ENCODE measurements at places on chromosomes 4 and X.

GRCh38 chrX:109959356-109959871 is 43.5 kb upstream of the TMEM164 start:
- DNase-seq = no peak

DNA sequence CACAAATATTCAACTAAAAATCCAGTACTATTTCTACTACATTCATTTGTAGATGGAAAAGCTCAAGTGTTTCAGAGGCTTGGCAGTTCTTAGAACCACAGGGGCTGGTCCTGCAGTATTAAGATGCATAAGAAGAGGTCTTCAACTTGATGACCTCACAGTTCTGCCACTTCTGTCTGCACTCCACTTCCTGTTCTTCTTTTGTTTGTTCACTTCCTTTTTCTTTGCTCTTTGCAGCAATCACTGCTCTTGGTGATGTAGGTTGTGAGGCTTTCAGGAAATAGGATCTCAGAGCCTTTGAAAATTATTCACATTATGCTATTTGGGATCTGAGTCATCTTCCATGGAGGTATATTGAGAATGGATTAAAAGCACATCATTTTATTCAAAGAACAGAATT is 602.0 kb upstream of the CPEB2 start:
- no peak for DNase-seq

GRCh38 chr4:38082424-38083385 is 122.5 kb downstream of the PTTG2 start:
- DNase-seq = no peak

GRCh38 chrX:153778684-153779101 is 2.1 kb upstream of the SRPK3 start:
- no peak for DNase-seq

DNA sequence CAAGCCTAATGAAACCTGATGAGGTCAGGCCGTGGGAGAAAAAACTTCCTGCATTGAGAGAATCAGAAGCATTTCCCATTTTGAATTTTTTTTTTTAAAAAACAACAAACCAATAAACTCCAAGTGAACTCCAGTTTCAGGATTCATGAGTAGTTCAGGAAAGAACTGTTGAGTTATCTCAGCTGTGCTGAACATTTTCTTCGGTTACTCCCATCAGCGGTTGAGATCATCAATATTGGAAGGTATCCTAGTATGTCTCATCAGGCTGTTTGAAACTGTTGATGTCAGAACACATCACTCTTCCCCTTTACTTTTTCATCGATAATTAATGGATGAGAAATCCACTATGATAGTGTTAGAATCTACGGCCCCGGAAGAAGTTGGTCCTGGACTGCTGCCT is 82.4 kb upstream of the ADGRG2 start:
- DNase-seq = no peak

DNA sequence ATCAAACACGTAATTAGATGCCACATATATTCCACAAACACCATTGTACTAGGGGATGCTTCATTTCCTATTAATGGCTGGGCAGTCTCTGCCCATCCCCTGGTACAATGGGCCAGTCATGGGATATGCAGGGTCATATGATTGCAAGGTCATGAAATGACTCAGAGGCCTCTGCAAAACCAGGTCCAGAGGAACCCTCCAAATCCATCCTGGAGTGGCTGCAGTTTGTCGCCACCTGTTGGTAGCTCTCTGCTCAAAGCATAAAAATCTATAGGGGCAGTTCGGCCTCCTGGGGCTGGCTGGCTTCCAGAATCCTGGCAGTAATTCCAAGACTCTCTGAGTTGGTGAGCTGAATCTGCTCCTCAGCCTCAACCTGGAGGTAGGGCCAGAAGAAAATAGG is 22.9 kb upstream of the PUDP start:
- DNase-seq = no peak

DNA sequence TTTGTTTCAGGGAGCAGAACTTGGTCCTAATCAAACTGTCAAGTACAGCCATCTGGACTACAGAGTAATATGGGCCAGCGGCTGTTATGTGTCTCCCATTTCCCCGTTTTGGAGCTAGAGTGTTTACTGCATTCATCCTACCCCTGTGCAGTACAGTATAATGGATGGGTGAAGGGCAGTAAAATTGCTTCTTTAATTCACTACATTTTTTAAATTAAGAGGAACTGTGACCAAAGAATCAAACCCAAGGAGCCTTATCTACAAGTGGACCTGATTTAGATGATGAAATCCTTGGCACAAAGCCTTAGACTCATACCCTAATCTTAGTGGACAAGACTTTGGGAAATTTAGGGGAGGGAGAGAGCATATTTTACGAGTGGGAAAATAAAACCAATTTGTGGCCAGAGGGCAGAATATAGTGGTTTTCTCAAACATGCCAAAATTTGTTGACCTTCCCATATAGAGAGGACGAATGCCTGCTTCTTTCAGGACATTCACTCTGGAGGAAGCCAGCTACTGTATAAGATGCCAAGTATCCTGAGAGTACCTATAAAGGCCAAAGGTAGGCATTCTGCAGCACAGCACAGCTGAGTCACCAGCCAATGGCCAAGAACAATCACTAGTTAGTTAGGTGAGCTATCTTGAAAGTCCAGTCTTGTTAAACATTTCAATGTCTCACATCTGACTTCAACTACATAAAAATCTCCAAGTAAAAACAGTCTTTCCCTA is 253.8 kb upstream of the KCNIP4 start:
- DNase-seq = no peak

DNA sequence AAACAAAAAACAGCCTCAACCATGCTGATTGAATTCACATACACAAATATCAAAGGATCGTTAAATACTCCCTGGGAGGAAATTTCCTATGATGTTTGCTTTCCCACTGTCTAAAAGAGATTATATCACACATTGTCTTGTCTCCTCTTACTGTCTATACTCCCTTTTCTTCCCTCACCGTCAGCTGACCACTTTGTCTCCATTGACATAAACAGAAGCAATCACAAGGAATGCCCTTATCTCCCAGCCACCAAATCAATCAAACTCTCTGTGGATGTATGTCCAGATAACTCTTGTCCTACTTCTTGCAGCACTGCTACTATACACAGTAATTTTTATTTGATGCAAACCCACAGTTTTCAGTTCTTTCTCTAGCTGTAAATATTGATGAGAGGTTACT is 12.2 kb upstream of the NUDT9 start:
- DNase-seq = no peak

DNA sequence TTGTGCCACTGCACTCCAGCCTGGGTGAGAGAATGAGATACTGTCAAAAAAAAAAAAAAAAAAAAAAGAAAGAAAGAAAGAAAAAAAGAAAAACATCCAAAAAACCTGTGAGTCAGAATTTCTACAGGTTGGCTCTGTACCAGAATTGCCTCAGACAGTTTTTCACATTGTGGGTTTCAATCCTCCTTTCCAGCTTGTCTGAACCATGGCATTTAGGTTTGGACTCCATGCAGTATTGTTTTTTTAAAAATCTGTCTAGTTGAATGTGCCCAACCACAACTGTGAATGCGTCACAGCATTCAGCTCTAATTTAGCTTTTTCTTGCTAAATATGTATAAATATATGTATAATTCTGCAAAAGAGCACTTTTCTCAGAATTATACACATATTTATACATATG is 31.4 kb upstream of the ARSH start:
- DNase-seq = no peak

DNA sequence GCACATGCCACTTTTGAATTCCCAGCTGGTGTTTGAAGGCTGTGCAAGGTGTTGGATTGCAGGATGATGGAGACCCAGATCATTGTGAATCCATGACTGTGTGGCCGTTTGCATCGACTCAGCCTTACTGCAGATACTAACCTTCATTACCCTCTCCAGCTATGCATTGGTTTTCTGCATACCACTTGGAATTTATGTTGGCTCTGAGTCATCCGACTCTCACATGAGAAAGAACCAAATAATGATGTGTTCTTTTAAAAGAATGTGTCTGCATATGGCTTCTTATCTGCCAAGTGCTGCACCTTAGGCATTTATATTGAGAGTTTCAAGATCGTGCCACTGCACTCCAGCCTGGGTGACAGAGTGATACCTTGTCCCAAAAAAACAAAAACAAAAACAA is 106.7 kb upstream of the PRKX start:
- DNase-seq = no peak

- DNase-seq = no peak
Observed at GRCh38 chr4:167380964-167381363, 146.7 kb upstream of the SPOCK3 start.

GRCh38 chr4:13495753-13496152 is 11.6 kb upstream of the RAB28 start:
- DNase-seq = no peak

DNA sequence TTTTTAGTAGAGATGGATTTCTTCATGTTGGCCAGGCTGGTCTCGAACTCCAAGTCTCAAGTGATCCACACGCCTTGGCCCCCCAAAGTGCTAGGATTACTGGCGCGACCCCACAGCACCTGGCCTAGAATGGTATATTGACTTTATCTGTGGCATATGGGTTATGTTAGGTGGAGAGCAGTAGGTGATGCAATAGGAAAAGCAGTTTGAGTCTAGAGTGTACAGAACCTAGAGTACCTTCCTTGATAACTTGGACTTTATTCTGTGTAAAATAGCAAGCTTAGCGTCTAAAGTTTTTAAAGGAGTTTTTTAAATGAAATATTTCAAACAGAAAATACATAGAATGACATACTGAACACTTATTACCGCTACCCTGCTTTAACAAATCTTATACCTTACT is 312.0 kb upstream of the ZCCHC13 start:
- DNase-seq = no peak

DNA sequence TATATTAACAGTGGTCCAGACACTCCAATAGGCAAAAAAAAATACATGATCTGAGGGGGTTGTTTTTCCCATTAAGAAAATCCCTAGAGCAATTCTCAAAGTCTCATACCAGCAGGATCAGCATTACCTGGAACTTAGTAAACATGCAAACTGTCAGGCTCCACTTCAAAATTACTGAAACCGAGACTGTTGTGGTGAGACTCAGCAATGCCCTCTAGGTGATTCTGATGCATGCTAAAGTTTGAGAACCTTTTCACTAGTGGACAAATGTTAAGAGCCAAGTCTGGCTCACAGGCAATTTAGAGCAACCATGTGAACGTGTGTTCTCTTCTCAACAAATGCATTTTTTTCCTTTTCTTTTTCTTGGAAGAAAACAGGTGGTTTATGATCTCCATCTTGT is 30.2 kb downstream of the NEK1 start:
- DNase-seq = no peak

- DNase-seq = no peak
Observed at GRCh38 chrX:151042842-151043241, 59.7 kb downstream of the HMGB3 start.

DNA sequence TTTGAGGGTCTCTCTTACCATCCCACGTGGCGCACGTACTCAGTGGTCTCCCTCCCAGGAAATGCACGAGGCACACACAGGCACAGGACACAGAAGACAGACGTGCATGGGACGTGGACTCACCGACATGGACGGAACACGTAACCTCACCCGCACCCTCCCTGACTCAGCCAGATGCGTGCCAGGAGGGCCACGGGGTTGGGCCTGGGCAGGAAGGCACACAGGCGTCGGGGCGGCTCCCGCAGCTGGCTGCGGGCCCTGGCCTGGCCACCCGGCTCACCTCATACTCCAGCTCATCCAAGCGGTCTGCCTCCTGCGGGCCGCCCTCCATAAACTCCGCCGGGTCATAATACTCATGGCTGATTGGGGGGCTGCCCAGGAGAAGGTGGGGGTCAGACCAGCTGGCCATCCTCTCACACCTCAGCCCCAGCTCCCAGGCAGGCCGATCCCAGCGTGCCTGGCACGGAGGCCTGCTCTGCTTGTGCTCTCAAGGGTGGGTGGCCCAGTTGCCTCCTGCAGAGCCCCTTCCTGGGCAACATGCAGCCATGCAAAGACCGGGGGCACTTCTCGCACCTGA is 12.6 kb downstream of the SSR4 start:
- DNase-seq = no peak

DNA sequence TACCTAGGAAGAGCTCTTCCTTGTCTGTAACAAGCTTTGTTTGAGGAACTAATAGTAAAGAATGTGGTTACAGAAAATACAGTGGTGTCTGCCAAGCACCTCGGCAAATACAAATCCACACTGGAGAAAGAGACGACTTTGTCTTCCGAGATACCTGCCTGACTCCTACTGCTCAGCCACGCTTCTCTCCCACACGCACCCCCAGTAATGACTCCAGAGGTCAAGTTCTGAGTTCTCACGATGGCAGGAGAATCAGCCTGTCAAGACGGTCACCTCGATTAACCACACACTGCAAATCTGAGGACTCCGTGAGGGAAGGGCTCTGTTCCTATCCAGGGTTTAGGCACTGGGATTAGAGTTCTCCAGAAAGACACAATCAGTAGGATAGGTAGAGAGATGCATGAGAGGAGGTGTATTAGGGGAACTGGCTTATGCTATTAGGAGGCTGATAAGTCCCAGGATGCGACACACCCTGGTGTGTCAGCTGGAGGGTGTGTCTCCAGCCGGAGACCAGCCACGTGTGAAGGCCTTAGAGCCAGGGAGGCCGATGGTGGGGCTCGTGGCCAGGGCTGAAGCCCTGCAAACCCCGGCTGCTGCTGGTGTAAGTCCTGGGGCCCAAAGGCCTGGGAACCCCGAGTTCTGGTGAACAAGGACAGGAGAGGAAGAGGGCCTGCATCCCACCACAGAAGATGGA is 8.4 kb upstream of the TRIML2 start:
- DNase-seq = no peak

DNA sequence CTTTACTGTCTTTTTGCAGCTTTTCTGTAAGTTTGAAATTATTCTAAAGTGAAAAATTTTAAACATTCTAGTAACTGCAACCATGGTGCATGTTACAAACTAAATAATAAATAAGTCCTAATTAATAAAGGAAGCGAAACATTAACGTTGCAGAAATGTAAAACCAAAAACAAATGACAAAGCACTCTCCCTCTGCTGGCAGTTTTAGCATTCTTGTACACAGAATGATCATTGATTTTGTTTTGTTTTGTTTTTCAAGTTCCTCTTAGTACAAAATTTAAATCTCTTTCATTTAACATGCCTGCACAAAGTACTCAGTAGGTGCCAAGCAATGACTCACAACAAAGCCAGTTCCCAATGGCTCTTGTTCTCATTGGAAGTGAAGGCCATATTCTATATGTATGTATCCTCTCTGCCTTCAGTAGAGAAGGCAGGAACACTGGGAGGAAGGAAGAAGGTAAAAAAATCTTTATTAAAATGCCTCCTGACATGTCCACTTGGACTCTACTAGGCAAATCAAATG is 13.7 kb upstream of the TMSB4X start:
- DNase-seq = no peak

DNA sequence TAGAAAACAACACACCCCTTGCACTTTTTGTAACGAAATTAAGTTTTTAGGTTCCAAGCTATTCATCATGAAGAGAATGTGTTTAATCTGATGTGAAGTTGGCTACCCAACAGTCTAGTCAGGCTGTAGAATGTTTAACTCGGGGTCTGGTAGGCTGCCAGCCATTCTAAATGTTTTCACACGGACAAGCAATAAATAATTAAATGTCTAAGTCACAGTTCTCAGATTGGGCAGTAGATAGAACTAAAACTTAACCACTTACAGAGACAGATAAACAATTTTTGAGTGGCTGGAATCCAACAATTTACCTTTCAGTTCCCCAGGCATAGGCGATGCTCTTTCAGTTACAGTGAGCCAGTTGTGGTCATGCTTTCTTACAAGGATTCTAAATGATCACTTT is 66.5 kb downstream of the CHIC2 start:
- DNase-seq = no peak

- DNase-seq = no peak
Observed at GRCh38 chrX:5236096-5236495, 992.6 kb downstream of the NLGN4X start.

GRCh38 chr4:184757810-184758209 is 23.9 kb upstream of the CENPU start:
- no peak for DNase-seq

GRCh38 chrX:48754238-48754637 is 7.3 kb upstream of the GLOD5 start:
- no peak for DNase-seq

GRCh38 chrX:116009346-116009745 is 161.2 kb upstream of the AGTR2 start:
- no peak for DNase-seq
